ENCODE measurements at places on chromosomes 12 and 14.

GRCh38 chr14:95037273-95037672 is 120.1 kb downstream of the DICER1 start:
- no peak for DNase-seq

- no peak for DNase-seq
These were observed 159.1 kb downstream of the ADGRD1 start for GRCh38 chr12:131112700-131113290.

DNA sequence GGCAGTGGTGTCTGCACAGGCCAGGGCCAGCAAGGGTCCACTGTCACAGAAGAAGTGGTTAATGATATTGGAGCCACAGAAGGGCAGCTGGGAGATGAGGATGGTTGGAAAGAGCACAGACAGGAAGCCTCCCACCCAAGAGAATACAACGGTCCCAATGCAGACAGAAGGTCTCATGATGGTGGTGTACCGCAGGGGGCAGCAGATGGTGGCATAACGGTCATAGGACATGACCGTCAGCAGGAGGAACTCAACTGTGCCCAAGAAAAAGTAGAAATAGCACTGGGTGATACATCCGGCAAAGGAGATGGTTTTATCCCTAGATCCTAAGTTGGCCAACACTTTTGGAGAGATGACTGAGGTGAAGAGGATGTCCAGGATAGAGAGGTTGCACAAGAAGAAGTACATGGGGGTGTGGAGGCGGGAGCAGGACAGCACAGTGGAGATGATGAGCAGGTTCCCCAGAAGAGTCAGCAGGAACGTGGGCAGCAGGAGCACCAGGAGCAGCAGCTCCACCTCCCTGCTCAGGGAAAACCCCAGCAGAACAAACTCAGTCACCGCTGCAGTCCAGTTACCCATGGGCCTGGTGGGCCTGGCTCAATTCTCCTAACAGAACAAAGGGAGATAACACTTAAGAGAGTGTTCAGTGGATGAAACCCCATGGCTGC is 9.8 kb downstream of the OR6J1 start:
- no peak for DNase-seq

DNA sequence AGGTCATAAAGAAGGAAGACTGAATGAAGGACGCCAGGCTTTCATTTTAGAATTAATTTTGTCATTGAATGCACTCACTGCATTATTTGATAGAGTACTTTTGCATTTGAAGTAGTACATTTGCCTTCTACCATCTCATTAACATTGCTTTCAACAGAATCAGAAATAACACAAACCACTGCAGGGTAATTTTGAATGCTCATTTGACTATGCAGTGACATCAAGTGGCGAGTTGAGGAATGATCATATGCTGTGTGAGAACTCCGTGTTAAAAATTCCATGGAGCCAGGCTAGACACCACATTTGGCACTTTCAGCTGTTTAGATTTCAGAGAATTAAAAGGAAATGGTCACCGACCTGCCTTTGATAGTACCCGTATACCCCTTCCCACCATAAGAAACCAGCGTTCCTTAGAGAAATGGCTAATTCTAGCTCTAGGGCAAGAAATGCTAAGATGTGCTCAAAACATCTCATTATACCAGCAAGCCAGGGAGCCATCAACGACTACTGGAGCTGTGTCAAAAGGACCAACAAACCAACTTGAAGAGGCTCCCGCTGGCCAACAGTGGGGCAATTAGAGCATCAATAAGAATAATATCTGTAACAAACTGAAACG is 16.5 kb downstream of the HEBP1 start:
- DNase-seq: no peak

DNA sequence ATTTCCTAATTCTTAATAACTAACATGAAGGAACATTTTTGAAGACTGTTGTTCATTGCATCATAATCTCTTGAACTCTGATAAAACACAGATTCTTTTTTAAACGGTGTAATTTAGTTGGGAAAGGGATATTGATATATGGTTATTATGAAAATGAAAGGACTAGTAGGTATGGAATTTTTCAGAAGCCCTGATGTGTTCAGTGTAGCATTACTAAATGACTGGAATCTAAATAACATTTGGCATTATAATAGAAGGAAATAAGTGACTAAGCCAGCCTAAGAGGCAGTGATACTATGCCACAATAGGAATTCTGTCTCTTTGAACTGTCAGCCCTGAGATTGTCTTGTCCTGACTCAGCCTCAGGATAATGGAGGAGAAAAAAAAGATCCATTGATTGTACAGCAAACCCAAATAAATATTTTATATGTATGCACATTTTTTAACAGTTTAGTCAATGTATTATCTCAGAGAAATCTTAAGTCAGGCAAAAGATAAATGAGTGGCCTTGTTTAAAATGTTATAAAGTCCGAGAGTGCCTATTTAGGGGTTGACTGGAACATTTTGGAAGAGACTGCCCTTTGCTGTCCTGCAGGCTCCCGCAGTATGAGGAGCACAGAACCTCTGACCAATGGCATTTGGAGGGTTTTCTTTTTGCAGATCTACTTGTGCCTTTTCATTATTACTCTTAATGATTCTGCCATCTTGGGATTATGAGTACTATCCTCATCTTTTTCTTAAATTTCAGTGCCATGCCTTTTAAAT is 271.2 kb downstream of the EGLN3 start:
- no peak for DNase-seq

GRCh38 chr12:68977335-68977734 is 44.4 kb upstream of the CPM start:
- no peak for DNase-seq

- DNase-seq: no peak
These were observed 35.5 kb downstream of the TCTN1 start for GRCh38 chr12:110649341-110649847.

GRCh38 chr14:22332686-22333421 is 256.2 kb downstream of the DAD1 start:
- no peak for DNase-seq

GRCh38 chr12:108685469-108686260 is 45.7 kb downstream of the CORO1C start:
- no peak for DNase-seq

DNA sequence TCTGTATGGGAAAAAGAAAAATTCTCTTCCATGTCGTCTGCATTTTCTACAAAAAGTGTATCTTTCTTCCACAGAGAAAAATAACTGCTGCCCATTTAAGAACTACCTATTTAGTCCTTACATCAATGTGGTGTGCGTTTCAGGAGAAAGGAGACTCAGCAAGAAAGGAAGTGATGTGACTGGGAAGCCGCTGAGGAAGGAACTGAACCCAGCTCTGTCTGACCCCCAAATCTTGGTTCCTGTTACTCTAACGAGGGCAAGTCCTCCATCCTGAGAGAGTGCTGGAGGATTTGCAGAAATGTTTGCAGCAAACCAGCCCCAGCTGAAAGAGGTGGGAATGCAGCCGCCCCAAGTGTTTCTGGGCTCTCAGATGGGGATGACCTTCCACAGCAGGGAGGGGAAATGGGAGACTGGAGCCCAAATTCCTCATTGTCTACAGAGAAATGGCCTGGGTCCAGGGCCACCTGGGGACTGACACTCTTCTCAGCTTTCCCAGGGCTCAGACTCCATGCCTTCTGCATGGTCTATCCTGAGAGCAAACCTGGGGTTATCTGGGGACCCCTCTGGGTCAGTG is 6.7 kb upstream of the MLEC start:
- no peak for DNase-seq

- no peak for DNase-seq
These were observed 32.8 kb downstream of the CCER1 start for GRCh38 chr12:90922145-90922627.

DNA sequence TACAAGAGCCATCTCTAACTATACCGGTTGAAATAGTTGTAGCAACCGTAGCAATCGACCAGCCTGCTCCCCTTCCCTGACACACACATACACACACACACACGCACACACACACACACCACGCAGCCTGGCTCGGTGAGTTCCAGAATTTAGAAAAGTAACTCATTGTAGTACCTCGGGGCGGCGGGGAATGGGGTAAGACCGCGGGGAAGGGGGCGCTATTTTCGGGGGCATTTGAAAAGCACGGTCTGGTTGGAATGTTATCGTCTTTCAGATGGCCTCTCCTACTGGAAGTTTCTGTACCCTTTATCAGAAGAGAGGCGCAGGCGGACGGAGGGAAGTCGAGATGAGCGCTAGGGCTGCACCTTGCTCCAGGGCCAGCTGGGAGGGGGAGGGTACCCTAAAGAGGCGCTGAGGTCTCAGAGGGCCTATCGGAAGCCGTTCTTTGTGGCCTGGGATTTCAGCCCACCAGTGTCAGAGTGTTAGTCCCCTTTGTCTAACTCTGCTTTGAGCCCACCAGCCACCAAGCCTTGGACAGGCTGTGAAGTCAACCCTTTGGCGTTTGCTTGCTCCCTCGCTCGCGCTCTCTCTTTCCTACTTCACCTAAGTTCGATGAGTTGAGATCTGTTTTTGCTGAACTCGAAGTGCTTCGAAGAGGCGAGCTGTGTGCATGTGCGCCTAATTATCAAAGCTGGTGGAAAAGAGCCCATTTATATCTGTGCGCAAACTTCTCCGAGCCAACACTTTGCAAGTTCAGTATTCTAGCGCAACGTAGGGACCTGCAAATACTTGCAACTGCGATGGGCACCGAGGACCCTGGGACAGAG is 837 bp downstream of the COL2A1 start:
- no peak for DNase-seq

- DNase-seq: no peak
These were observed 34.8 kb downstream of the TRIP11 start for GRCh38 chr14:92005019-92005418.

DNA sequence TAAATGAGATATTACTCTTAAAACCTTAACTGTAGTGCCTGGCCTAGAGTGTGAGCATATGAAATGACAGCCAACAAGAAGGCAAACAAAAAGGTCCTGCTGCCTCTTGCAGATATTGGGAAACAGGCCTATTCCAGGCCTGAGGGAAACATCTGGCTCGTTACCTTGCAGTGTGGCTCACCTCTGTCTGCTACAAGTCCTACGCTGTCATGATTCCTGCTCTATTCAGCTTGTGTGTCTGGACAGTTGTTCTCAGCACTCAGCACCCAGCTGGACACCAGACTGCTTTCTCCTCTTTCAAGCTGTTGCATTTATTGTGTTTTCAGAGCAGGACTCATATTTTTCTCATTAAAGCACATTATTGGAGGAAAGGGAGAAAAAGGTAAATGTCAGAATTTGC is 113.5 kb downstream of the TMTC2 start:
- no peak for DNase-seq

DNA sequence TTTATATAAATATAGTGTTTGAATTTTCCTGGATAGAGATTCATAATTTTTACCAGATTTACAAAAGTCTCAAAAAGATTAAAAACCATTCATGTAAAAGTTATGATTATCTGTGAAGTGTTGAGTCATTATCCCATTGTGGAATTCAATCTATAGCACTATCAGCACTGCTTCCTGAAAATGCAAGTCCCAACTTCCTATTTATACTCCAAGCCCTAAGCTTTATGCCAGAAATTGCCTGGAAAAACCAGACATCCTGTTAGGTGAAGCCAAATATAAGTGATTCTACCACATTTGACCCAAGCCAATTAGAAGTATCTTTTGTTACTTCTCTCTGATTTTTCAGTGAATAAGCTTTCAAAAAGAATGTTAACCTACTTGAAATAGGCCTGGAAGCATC is 129.1 kb downstream of the GPR135 start:
- no peak for DNase-seq

DNA sequence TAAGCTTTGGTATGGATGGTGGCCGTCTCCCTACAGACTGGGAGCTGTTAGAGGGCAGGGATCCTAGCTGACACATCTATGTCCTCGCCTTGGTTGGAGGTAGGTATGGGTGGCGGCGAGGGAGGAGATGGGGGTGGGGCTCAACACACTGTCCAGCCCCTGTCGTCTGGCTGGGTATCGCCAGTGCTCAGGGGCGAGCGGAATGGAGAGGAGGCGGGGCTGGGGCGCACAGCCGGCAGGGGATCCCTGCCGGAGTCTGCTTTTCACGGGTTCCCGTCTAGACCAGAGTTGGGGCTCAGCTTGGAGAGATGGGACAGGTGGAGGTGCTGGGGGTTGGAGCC is 16.1 kb downstream of the TAMALIN start:
- no peak for DNase-seq

GRCh38 chr14:104206281-104206904 is 68.0 kb downstream of the KIF26A start:
- DNase-seq: no peak

DNA sequence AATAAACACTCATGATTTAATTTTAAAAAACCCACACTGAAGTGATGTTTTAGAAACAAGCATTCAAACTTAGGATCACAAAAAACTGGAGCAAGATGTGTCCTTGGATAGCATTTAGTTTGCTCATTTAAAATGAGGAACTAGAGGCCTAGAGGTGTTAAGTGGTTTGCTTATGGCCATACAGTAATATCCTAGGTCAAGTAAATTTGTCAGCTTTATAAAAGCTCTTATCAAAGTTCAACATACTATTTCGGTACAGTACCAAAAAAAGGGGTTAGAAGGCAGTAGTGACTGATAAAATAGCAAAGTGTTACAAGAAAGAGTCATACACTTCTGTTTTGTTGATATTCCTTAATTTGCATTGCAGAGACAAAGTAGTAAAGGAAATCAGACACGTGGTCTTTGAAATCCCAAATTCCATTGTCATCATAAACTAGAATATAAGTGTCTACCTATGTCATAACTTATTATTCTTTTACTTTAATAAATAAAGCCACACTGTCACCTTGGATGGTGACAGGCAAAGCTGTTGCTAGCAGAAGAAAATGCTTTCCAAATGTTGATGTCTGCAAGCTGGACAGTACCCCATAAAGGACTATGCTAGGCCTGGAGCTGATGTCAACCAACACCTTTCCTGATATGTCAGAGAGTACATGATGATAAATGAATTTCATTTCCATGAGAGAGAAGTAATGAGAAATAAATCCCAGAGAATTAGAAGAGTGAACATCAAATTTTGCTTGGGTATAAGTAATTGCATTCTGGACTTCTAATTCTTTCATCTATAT is 17.6 kb upstream of the SRP54 start:
- DNase-seq: no peak

GRCh38 chr14:67765192-67765834 is 51.1 kb downstream of the ZFYVE26 start:
- DNase-seq: no peak

GRCh38 chr14:51507511-51507905 is 144.2 kb upstream of the FRMD6 start:
- no peak for DNase-seq

DNA sequence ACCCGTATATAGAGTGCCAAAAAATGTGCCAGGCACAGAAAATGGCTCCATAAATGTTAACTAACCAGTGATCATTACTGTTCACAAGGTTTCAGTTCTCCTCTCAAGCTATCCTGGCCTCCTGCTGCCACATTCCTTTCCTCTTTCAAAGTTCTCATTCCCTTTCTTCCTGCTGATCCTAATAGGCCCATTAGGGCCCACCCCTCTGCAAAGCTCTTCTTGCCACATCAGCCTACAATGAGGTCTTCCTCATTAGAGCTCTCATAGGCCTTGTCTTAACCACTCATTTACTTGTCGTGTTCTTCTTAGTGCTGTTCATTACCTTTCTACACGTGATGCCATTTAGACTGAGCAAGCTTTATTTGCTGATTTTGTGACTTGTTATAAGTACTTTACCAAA is 40.5 kb downstream of the RPS29 start:
- DNase-seq: no peak

DNA sequence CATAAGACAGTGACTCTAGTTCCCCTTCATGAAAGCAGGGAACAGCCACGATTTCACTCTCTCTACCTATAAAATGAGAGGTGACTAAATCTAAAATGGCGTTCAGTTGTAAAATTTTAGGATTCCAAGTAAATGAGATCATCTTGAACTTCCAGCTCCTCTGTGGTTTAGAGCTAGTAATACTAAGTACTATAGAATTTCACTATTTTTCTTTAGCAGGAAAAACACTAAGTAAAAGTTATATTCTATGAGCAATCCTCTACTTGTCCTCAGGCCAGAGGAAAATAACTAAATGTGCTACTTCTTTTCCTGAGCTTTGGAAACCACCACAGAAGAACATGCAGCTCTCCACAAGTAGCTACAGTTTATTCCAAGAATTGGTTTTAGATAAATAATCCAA is 55.6 kb downstream of the NIN start:
- no peak for DNase-seq

Measured in effector CD4-positive, alpha-beta T cell (primary cell).